ENCODE measurements at places on chromosomes 13 and 19.
A peak's percentile ranks its signal among the peaks of the same experiment; 100 is the strongest.

DNA sequence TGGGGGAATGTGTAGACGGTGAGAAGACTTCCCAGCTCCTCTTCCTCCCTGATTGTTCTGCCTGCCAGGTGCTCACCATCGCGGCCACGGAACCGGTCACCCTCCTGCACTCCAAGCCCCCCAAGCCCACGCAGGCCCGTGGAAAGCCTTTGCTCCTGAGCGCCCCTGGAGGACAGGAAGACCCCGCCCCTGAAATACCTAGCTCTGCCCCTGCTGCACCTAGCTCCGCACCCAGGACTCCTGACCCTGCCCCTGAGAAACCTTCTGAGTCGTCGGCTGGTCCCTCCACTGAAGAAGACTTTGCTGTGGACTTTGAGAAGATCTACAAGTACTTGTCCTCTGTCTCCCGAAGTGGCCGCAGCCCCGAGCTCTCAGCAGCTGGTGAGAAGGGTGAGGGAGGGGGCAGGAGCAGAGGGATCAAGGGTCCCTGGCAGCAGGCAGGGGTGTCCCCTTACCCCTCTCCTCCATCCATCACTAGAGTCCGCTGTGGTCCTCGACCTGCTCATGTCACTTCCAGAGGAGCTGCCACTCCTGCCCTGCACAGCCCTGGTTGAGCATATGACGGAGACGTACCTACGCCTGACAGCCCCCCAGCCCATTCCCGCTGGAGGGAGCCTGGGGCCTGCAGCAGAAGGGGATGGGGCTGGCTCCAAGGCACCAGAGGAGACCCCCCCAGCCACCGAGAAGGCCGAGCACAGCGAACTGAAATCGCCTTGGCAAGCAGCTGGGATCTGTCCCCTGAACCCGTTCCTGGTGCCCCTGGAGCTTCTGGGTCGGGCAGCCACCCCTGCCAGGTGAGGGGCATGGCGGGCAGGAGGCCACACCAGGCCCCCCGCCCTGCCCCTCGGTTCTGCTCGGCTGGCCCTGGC lies 2.1 kb downstream of the SNAPC2 start:
- no peak for DNase-seq

DNA sequence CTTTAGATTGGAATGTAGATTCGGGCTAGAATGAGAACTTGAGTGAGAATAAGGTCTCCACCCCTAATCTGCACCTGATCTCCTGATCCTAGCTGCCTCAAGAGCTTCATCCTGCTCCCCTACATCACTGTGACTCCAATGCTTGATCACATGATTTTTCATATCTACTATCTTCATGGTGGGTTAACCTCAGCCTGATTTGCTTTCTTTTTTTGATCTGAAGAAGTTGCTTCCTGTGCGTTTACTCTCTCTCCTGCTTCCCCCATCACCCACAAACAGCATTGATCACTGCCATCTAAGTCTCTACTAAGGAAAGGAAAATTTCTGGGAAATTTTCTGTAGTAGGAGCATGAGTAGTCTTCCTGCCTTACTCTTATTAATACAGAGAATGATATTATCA lies 1542.1 kb upstream of the SLC10A2 start:
- no peak for DNase-seq

DNA sequence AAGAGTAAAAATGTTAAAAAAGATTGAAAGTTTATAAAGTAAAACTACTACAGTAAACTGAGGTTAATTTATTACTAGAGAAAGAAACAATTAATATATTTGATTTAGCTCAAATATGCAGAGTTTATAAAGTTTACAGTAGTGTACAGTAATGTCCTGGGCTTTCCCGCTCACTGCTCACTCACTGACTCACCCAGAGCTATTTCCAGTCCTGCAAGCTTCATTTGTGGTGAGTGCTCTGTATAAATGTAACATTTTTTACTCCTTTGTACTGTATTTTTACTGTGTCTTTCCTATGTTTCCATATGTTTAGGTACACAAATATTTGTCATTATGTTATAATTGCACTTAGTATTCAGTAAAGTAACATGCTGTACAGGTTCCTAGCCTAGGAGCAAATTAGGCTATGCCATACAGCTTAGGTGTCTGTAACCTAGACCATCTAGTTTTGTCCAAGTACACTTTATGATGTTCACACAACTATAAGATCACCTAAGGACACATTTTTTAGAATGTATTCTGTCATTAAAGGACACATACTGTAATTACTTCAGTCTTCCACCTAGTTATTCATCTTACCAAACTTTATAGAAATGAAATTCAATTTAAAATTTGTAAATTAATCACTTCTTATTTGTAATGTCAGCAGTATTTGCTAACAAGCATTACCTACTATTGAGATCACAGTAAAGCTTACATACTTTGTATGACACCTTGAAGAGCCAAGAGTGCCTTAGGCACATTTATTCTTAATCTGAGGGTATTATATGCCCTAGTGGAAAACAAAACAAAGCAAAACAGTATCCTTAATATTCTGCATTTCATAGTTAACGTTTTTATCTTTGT lies 683.4 kb downstream of the PCDH9 start:
- peak; percentile 41 for DNase-seq

DNA sequence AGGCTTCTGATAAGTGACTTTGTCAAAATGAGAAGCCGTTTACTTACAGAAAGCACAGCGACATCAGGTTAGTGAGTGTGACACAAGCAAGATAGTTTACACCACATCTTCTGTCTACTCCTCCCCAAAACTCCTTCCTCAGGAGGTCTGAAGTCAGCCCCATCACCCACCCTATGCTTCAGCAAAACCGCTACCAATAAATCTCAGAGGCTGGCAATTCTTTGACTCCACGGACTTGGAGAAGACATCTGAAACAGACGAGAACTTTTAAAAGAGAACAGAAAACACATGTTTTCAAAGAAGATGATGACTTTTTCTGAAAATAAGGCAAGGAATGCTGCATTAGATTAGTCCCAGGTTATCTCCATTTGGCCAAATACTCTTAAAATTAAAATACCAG lies 261.1 kb downstream of the TBC1D4 start:
- DNase-seq: no peak

- peak; percentile 68 for DNase-seq
These were observed 21.0 kb downstream of the CLEC4M start for GRCh38 chr19:7783991-7784423.

DNA sequence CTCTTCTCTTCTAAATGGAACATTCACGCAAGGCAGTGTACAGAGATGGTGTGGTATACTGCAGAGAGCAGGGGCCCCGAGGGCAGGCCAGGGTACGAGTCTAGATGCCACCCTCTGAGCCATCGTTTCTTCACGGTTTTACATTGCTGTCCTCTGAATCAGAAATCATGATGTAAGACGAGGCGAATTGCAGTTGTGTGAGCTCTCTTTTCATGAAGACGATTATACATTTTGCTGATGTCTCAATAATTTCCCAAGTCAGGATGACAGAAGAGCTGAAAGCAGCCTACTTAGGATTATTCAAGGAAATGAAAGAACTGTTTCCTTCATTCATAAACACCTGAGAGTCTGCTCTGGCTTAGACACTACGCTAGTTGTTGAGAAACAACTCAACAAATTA lies 93.8 kb upstream of the RNF113B start:
- peak; percentile 34 for DNase-seq

- no peak for DNase-seq
These were observed 30.9 kb downstream of the POU4F1 start for GRCh38 chr13:78572459-78572858.

DNA sequence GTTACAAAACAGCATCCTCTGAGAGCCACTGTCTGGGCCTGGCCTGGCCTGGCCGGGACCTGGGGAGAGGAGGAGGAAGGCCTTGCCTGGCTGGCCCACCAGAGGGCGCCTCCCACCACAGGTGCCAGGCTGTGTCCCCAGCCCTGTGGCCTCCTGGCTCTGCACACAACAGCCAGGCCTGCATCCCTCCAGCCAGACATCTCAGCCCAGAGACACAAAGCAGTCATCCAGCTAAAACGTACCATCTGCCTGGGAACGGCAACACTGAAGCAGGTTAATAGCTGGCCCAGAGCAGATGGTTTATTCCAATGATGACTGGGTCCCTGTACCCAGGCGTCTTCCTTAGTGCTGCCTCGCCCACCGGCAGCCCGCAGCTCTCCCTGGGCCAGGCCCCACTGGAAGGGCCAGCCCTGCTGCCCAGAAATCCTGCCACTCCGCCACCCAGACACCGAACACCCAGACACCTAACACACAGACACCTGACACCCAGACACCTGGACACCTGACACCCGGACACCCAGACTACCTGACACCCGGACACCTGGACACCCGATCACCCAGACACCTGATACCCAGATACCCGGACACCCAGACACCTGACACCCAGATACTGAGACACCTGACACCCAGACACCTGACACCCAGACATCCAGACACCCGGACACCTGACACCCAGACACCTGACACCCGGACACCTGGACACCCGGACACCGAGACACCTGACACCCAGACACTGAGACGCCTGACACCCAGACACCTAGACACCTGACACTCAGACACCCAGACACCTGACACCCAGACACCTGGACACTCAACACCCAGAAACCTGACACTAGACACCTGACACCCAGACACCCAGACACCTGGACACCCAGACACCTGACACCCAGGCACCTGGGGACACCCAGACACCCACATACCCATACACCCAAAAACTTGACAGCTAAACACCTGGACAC lies 20.1 kb downstream of the C19orf12 start:
- DNase-seq: peak; percentile 75

DNA sequence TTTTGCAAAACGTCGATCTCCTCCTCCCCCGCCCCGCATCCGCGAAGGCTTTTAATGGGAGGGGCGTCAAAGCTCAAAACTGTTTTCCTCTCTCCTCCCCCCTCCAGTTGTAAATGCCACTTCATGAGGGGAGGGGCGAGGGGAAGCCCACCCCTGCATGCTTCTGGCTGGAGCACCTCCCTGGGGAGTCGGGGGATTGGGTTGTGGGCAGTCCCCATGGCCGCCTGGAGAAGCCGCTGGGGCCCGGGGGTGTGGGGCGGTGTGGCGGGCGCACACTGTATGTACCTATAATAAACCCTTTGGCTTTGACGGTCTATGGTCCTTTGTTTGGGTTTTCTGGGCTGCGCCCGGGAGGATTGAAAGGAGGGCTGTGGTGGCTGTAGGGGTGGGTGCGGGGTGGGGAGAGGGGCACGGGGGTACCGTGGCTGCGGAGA lies 505 bp upstream of the SHKBP1 start:
- DNase-seq: no peak

GRCh38 chr13:30561511-30561910 lies 56.2 kb upstream of the USPL1 start:
- peak; percentile 22 for DNase-seq

- no peak for DNase-seq
These were observed 137.6 kb downstream of the STK24 start for GRCh38 chr13:98439126-98439828.

GRCh38 chr19:8831832-8832131 lies 322 bp downstream of the ZNF558 start:
- DNase-seq: no peak

GRCh38 chr19:28847468-28847867 lies 365.5 kb downstream of the UQCRFS1 start:
- DNase-seq: no peak

GRCh38 chr19:7944177-7944761 lies 803 bp upstream of the TIMM44 start:
- peak; percentile 96 for DNase-seq

DNA sequence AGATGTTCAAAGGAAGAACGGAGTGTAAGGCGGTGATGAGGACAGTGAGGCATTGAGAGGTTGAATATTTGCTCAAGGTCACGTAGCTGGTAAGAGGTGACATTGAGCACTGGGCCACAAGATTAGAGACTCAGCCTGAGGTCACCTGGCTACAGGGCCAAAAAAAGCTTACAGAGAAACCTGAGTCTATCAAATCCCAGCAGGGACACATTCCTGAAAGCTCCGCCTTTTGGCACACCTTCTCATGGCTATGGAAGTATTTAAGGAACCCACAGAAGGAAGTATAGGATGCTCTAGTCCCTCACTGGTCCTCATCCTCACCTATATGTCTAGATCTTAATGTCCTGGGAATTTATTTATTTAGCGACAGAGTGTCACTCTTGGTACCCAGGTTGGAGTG lies 17.4 kb downstream of the ZNF586 start:
- DNase-seq: no peak

GRCh38 chr19:56217039-56217949 lies 15.2 kb downstream of the ZSCAN5C start:
- no peak for DNase-seq

DNA sequence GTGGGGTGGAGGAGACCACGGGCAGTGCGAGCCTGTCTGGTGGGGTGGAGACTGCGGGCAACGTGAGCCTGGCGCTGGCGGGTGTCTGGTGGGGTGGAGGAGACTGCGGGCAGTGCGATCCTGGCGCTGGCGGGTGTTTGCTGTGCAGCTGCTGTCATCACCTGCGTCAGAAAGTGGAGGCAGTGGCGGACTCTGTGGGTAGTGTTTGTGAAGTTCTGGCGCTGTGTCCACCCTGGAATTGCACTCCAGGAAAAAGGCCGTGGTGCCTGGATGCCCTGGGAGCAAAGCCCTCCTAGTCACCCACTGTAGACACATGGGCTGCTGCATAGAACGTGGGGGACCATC lies 6.2 kb downstream of the TEX29 start:
- DNase-seq: no peak

GRCh38 chr13:93562676-93563075 lies 336.1 kb downstream of the GPC6 start:
- no peak for DNase-seq

DNA sequence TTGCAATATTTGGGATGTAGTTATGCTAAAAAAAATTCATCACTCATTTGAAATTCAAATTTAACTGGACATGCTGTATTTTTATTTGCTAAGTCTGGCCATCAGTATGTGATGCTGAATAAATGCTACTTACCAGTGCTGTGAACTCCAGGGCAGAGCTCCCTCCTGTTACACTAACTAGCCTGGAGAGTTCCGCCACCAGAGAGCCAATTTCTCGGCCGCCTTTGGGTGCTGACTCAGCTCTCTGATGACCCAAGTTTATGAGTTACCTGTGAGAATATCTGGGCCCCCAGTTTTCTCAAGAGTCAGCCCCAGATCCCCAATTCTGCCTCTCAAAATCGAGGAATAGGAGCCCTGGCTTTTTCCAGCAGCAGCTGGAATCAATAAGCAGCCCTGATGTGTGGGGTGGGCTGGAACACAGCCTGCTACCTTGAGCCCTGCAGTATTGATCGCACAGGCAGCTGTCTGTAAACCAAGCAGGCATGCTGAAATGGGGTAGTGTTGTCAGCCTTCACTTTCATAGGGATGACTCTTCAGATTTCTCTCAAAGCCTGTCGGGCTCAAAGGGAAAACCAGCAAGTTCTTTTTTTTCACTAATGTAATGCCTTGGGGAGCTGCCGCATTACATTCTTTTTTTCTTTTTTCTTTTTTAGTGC lies 113.7 kb downstream of the DNAJC15 start:
- DNase-seq: no peak

All from mesenchymal stem cell (in vitro differentiated cells and primary cell).